T-helper 1 cell (primary cell): ENCODE measurements at places on chromosomes 3 and 15.

DNA sequence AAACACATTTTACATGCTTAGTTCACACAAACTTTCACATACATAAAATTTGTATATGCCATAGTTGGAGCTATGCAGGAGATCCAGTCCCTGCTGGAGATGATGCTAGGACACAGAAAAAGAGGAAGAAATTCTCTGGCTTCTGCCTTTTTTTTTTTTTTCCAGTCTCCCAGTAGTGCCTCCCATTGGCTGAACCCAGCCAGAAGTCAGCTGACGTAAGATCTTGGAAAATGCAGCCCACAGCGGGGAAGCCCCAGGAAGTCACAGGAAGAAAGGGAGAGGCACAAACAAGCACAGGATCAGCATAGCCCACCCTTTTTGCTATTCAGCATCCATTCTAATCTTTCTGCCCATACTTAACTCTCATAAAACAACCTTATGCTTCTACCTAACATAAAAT is 38.5 kb downstream of the SCN11A start:
- no peak for DNase-seq

- no peak for DNase-seq
Measured at GRCh38 chr15:39510001-39510701, 70.7 kb upstream of the THBS1 start.

DNA sequence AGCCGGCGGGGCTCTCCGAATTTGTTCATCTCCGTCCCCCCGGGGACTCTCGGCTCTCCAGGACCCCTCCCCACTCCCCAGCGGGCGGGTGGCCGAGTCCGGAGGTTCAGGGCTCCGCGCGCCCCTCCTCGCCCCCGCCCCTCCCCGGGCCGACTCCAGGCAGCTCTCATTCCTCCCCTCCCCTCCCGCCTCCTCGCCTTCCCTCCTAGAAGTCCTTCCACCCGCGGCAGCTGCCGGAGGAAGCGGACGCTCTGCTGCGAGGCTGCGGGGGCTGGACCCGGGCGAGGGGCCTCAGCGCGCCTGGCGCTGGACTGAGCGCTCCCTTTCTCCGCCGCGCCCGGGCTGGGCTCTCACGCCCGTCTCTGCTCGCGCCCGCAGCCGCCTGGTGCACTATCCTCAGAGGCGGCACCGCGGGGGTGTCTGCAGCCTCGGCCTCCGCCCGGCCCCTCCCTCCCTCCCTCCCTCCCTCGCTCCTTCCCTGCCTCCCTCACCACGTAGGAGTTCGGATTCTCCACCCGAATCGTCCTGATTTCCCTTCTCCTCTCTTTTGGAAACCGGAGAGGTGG is at the start of gene ROBO2:
TSS of gene ROBO2 (plus strand) at position 494 of the 566 bp plus-strand sequence. CDS start 687 bp downstream, outside the sequence.
- DNase-seq, result no peak

DNA sequence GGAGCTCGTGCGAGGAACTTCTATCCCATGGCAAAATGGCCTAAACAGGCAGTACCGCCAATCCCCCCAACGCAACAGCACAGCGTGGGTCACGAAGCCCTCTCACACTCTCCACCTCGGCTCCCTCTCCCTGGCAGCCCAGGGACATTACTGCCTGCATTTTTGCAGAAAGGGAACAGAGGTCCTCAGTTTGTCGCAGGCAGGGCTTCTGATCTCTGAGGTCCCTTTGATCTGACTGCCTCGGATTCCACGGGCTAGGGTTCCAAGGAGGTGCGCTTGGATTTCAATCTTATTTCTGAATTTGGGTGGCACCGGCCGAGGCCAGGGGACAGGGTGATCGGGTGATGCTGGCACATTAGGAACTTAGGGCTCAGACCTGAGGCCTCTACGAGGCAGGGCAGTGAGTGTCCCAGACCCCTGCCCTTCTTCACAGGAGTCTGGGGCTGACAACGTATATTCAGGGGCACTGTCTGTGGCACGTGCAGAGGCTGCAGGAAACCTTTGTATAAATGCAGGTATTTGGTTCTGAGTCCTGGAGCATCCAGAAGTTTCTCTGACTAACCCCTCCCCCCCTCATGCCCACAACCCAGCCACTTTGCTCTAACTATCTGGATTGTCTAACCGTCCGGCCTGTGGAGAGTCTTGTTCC is 197.9 kb downstream of the XXYLT1 start:
- DNase-seq, result no peak

DNA sequence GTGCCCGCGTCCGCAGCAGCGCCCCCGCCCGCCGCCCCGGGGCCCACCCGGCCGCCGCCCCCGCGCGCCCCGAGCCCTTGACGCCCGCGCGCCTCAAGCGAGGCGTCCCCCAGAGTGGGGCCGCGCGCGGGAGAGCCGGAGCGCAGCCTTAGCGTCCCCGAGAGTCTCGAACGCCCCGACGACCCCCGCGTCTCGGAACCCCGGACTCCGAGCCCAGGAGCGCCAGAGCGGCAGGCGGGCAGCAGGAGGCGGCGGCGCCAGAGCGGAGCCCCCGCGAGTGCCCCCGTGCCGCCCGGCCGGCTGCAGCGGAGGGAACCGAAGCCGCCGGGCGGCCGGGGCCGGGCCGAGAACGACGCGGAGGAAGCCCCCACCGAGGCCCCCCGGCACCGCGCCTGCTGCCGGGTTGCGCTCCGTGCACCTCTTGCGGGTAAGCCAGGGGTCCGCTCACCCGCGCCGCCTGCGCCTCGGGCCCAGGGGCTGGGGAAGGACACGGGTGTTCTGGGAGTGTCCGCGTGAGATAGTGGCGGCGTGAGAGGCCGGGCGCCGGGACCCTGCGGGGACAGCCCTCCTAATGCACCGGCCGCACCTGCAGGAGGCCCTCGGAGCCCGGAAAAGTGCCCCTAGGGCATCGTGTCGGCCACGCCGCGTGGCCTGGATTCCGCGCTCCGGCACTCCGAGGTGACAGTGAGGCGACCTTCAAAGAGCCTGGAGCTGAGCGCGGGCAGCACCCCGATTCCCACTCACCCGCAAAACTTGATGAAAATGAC is 52.0 kb upstream of the ULK4 start:
- DNase-seq, result peak; percentile 45

- DNase-seq, result no peak
Measured at GRCh38 chr15:68990992-68991500, 23.4 kb upstream of the NOX5 start.

GRCh38 chr15:76866716-76867321 is 38.3 kb downstream of the SCAPER start:
- no peak for DNase-seq

DNA sequence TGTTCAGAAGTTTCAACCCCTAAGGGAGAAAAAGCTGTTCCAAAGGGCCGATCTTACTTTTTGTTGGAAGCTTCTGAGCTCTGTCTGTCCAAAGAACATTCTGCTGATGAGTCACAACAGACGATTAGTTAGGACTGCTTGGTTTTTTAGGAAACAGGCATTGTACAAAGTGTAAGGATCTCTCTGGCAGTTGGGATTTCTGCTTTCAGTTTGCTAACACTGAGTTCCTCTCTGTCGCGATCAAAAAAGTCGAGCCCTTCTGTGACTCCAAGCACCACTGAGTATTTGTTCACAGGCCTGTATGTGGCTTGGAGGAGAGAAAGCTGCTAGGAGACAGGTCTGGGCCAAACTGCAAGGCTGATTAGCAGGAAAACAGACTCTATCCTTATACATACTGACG is 91.8 kb upstream of the PFN2 start:
- no peak for DNase-seq
